ENCODE measurements at places on chromosomes 1 and 21.

- no peak for DNase-seq
Measured at GRCh38 chr1:27634985-27635367, at the start of gene FGR. Gene FGR, minus strand, starts transcription at chr1:27635185. Its CDS starts 11,269 bp downstream, at chr1:27623916.

DNA sequence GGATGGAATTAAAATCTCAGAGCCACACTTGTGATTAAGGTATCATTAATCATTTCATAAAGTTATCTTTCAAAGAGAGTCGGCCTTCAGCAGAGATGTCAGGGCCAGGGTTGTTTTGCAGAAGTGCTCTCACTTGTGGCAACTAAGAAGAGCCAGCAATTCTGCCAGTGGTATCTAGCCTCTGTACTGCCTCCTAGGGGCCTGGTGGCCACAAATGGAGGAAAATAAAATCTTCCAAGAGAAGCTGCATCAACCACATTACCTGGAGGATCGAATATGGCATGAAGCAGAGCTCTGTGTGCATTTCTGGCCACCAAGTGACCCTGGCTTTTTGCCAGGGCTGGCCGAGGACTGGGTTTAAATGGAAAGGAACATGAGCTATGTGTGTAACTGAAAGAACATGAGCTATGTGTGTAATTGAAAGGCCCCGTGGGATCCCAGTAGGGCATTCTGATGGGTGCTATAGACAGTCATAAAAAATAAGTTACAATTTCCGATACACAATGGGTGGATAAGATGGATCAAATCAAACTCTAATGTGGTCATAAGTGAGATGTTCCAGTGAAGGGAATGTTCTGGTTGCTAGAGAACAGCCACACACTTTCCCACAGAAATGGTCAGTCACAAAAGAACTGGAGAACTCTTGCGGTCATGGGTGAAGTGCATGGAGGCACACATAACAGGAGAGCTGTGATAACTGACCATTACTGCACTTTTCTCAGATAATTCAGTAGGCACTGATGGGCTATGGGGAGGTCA lies 335.8 kb downstream of the CAMTA1 start:
- no peak for DNase-seq

GRCh38 chr1:43388613-43389012 lies 987 bp downstream of the MED8 start:
- DNase-seq = no peak

GRCh38 chr1:209653915-209654351 lies 1.7 kb upstream of the LAMB3 start:
- DNase-seq = no peak

DNA sequence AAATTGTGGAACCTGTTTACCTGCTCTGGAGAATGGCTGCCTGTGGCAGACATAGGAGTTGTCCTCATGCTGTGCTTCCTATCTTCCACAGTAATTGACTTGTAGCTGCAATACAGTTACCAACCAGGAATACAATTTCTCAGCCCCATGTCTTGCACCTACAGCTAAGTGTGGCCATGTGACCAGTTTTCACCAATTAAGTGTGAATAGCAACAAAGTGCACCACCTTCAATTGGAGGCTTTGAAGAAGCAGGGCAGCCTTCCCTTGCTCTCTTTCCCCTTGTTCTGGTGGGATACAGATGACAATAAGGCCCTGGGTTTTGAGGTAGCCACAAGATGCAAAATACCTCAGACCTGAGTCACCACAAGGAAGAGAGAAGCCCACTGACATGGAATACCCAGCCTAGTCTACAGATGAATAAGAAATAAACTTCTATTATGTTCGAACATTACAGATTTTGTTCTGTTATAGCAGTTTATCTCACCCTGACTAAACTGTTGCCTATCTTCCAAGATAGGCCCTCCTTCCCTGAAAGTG lies 70.2 kb upstream of the S1PR1 start:
- DNase-seq = no peak

DNA sequence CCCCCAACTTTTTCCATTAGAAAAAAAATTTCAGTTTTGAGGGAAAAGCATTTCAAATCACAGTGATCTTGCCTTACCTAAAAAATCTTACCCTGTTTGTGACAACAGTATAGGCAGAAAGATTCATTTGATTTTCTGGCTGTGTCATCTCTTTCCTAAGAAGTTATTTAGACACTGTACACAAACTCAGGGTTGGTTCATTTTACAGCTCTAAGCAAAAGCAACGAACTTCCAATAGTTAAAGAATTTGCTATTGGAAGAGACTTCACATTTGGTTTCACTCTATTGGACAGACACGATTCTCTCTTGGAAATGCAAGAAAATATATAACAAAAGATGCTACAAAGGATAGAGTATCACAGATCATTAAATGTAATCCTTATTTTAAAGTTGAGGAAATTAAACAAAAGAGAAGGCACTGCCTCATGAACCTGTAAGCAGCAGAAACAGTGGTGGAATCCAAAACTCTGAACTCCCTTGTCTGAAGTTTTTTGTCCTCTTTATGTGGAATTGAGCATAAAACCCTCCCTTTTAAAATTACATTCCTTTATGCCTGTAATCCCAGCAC lies 20.8 kb downstream of the EYA3 start:
- peak; percentile 14 for DNase-seq

- no peak for DNase-seq
Measured at GRCh38 chr1:62068416-62068843, 126.2 kb upstream of the L1TD1 start.

DNA sequence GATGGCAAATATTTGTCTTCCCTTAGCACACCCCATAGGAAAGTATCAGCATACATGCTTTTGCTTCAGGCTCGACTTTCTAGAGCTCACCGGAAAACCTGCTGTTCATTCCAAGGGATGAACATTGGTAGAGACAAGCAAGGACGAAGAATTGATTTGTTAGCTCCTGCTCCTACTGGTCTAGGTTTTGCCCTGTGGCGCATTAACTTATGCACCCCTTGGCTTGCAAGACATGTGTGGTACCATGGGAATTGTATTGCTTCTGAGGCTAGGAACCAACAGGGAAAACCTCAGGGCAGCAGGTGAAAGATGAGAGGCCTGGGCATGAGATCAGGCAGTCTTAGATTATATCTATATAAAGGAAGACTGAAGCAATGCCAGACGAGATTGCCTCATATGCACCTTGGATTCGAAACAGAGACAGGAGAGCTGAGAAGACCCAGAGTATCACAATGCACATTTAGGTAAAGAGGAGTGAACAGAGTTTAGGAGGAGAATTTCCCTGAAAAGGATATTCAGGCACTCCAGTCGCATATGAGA lies 771.2 kb upstream of the B3GALT2 start:
- DNase-seq = no peak

GRCh38 chr1:70247122-70247521 lies 25.9 kb downstream of the SRSF11 start:
- no peak for DNase-seq

DNA sequence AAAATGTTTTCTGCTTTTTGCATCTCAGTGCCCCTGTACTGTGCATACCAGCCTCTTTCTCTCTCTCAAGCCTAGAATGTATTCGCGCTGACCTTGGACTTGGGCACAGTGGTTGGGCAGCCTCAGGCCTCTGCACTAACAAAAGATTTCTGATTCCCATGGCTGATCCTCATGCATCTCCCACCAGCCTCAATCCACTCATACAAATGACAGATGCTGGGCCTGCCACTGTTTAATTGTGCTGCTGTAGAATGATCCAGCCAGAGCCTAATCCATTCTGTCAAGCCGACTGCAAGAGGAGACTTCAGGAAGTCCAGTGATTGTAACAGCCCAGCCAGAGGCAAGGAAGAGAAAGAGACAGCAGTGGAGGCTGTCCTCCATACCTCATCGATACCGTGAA lies 180.8 kb downstream of the ASTN1 start:
- DNase-seq = no peak

DNA sequence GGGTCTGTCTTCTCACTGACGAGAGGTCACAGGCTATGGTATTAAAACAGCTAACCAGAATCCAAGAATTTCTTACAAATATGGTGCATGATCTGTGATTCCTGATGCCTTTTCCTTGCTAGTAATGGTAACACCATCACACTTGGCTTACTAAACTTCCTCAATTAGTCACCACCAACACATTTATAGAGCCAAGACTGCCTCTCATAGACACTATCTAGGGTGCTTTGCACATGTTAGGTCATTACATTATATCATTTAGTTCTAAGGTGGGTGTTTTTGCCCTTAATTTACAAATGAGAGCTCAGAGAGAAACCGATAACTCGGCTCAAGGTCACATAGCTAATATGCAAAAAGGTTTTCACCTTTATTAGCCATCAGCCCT lies 8.7 kb downstream of the KIF21B start:
- no peak for DNase-seq

DNA sequence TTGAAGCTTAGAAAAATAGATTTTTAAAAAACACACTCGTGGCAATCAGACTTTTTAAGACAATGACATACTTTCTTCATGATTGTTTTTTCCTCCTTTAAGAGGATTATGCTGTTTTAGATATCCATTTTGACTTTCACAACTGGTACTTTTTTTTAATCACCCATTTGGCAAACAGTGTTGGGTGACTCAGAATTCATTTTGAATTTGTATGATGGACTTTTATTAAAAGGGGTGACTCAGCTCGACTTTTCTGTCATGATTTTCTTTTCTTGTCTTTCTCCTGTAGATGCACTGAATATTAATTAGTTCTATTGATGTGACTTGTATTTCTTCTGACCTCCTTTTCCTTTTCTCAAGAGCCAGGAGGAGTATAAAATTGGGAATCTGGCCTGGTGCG lies 44.7 kb downstream of the FMN2 start:
- no peak for DNase-seq

- DNase-seq = no peak
Measured at GRCh38 chr21:23507501-23507900, 2099.8 kb downstream of the MRPL39 start.

DNA sequence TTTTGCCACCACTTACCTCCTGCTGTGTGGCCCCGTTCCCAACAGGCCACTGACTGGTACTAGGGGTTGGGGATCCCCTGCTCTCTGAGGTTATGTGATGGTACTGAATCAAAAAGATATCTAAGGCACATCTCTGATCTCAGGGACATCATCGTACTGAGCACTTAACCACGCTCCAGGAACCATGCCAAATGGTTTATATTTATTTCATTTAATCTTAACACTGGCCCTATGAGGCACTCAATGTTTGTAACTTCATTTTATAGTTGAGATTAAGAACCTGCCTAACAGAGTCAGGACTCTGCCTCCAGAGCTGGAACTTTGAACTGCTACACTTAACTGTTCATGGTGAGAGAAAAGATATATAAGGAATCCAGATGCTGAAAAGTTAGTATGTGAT lies 98.0 kb upstream of the HP1BP3 start:
- DNase-seq = peak; percentile 35

DNA sequence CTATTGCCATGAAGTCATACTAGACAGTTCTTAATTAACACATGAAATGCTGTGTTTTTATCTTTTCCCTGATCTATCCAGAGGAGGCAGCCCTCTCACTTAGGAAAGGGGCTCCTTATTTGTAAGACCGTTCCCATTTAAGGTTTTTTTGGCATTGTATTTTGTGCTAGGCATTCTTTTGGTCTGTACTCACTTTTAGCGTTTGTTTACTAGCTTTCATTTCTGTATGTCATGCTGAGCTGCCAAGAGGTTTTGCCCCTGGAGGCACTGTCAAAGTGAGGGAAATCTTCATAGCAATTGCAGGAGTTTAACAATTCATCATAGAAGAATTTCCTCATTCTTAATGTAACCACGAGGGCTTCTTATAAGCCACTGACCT lies 59.5 kb downstream of the MTR start:
- peak; percentile 75 for DNase-seq

- DNase-seq = no peak
Measured at GRCh38 chr1:187157552-187157951, 328.8 kb downstream of the PLA2G4A start.

GRCh38 chr1:51192213-51192843 lies 43.7 kb upstream of the RNF11 start:
- DNase-seq = peak; percentile 77

- DNase-seq = peak; percentile 25
Measured at GRCh38 chr1:21914880-21915640, 22.1 kb downstream of the HSPG2 start.

GRCh38 chr1:34696230-34696629 lies 58.6 kb upstream of the GJB5 start:
- DNase-seq = no peak

GRCh38 chr1:67861856-67862516 lies 28.7 kb upstream of the GNG12 start:
- no peak for DNase-seq

DNA sequence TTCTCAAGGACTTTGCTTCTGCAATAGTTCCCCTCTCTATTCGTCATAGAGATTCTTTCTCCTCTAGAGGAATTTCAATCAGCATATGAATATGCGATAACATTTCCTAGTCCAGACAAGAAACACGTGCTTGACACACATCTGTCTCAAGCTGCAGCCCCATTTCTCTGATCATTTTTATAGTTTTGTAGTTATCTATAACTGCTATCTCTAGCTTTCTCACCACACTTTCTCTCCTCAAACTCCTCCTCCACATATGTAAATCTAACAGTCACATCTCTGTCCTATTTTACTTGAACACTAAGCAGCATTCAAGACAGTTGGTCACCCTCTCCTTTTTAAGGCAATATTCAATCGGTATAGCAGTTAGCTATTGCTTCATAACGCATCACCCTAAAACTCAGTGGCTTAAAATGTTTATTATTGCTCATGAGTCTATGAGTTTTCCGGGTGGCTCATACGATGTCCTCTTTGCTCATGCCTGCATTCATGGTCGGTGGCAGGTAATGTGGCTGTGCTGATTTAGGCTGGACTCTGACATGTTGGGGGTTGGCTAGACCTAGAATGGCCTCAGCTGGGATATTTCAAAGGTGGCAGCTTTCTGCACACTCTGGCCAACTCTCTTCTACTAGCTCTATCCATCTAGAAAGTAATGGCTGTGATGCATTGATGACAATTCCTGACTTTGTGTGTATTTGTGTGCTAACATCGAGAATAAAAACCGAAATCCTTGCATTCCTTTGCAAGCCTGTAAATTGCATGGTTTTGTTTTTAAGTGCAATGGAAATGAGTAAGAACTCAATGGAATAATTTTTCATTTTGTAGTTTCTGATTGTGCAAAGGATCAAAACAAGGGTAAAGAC lies 20.6 kb downstream of the ATP6V1G3 start:
- no peak for DNase-seq

GRCh38 chr1:172427191-172427590 lies 6.7 kb downstream of the C1orf105 start:
- DNase-seq = no peak

- peak; percentile 28 for DNase-seq
Measured at GRCh38 chr1:163561580-163562295, 240.0 kb downstream of the NUF2 start.

- DNase-seq = no peak
Measured at GRCh38 chr1:33710967-33711366, 152.9 kb upstream of the HMGB4 start.

All from fibroblast of gingiva (primary cell).